ENCODE measurements at places on chromosomes 6 and 20.

- DNase-seq: no peak
These were observed 319.6 kb upstream of the ARID1B start for GRCh38 chr6:156457601-156458000.

GRCh38 chr6:27149150-27149549, 98.4 kb upstream of the PRSS16 start:
- no peak for DNase-seq

GRCh38 chr6:13273931-13274706, 54.2 kb downstream of the TBC1D7 start:
- DNase-seq: no peak

- DNase-seq: no peak
These were observed 1.9 kb downstream of the RFPL4B start for GRCh38 chr6:112348891-112349635.

DNA sequence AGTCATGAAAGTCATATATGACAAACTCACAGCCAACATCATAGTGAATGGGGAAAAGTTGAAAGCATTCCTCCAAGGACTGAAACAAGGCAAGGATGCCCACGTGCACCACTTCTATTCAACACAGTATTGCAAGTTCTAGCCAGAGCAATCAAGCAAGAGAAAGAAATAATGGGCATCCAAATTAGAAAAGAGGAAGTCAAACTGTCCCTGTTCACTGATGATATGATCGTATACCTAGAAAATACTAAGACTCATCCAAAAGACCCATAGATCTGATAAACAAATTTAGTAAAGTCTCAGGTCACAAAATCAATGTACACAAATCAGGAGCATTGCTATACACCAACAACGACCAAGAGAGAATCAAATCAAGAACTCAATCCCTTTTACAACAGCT, 41.2 kb downstream of the RPP21 start:
- no peak for DNase-seq

- no peak for DNase-seq
These were observed 67.9 kb upstream of the SNX9 start for GRCh38 chr6:157755032-157755745.

DNA sequence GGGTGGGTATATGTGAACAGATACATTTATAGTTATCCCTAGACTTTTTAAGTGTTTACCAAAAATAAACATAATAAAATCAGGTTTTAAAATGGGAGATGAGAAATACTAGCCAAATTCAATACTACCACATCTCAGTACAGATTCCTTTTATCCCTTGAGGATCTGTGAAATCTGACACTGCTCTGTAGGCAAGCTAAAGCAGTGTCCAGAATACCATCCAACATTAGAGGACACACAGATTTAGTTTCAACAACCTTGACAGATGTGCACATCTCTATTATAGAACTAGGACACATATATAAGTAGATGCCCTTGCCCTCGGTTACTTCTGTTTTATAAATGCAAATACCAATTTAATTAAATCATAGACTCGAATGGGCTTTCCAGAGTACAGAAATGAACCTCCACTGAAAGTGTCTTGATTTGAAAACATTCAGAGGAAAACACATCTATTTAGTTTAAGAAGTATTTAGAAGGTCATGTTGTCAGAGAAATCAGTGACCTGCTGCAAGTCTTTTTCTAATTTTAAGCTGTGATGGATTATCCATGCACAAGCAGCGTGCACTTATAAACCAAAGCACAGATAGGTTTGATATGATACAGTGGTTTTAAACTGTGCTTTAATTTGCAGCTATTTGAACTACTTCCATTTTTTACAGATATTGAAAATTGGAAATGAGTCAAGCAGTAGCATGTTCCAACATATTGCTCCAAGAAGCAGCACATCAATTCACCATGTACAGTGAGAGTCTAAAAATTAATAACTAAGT, 156.3 kb upstream of the EPHA7 start:
- DNase-seq: no peak

DNA sequence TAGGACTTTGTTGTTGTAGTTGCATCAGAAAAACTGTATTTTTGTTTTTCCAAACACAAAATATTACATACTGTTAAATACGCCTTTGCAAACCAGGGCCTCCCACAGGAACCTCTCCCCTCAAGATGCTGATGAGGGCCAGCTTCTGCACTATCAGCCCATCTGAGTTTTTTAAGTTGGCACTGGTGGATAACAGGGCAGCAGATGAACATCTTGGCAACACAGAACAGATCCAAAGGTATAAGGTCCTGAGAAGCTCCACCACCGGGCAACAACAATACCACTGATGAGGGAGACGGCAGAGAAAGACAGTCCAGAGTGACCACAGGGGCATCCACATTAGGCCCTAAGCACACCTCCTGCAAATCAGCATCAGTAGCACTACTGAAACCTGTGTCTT, 177.7 kb downstream of the DLL1 start:
- no peak for DNase-seq

- DNase-seq: no peak
These were observed 66.4 kb downstream of the OLIG3 start for GRCh38 chr6:137427656-137428290.

GRCh38 chr6:114611696-114612095, 268.9 kb upstream of the HS3ST5 start:
- DNase-seq: no peak
